ENCODE measurements at places on chromosomes 4 and X.

DNA sequence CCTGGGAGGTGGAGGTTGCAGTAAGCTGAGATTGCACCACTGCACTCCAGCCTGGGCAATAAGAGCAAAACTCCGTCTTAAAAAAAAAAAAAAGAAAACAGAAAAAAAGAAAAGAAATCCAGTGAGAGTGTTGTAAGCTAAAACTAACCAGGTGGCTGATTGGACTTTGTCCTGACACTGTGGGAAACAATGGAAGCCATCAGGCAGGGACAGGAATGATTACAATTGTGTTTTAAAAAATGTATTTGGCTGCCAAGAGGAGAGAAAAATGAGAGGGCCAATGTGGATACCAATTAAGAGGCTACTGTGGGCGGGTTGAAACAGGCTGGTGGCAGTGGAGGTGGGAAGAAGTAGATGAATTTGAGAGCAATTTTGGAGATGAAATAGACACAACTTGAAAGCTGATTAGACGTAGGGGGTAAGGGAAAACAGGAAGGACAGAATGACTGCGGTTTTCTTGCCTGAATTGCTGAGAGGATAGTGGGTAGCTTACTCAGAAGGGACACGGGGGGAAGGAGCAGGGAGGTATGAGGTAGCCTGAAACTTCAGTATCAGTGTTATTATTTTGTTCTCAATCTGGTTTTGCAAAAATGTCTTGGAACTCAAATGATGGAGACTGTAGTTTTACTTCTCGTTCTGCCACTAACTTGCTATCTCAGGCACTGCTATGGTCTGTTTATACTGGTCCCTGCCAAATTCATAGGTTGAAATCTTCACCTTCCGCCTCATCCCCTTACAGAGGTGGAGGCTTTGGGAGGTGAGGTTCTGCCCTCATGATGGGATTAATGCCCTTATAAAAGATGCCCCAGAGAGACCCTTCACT lies 45.6 kb upstream of the CHRNA9 start:
- DNase-seq, result no peak

DNA sequence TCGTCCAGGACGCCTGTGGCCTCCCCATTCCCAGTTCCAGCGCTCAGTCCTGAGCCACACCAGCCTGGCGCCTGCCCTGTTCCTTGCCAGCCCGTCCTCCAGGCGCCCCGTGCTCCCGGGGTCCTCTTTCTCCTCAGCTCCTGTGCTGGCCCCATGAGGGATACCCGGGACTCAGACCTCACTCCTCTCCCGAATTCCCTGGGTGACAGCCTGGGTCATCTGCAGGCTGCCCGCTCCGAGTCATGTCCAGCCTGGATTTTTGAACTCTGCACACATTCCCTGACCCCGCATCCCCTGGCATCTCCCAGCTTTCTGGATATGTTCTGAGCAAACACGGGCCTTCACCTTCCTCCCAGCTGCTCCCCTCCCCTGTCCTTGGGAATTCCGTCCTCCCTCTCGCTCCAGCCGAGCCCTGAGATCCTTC lies 14.9 kb upstream of the ADD1 start:
- DNase-seq, result no peak

DNA sequence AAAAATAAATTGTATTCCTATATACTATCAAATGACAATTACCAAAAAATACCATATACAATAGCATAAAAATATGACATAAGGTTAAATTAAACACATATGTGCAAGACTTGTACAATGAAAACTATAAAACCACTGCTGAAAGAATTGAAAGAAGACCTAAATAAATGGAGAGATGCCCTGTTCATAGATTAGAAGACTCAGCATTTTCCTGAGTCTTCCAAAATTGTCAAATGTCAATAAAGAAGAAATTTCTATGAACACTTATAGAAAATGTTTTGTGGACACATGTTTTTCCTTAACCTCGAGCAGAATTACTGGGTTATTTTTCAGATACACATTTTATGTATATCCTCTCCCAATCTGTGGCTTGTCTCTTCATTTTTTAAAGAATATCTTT lies 103.1 kb upstream of the DCLK2 start:
- no peak for DNase-seq

DNA sequence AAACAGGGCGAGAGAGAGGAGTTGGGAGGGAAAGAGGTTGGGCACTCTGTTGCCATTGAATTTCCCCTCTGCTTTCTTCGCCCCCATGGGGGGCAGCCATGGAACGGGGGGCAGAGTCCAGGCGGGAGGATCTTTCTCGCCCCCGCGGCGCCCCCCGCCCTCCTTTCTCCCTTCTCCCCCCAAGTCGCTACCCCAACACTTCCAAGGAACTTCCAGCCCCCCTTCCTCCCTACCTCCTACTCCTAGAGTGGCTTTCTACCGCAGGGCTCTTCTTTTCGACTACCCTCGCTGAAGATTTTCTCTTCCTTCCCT lies 594 bp upstream of the STAG2 start:
- DNase-seq, result no peak

GRCh38 chrX:53716328-53717088 lies 30.0 kb upstream of the HUWE1 start:
- no peak for DNase-seq

- no peak for DNase-seq
These were observed 4.9 kb upstream of the WDFY3 start for GRCh38 chr4:84971319-84971932.

- DNase-seq, result no peak
These were observed 58.8 kb upstream of the CLNK start for GRCh38 chr4:10743357-10743756.

GRCh38 chrX:3526071-3526470 lies 179.6 kb upstream of the MXRA5 start:
- no peak for DNase-seq
